ENCODE measurements at places on chromosomes 3 and 15.

- DNase-seq: no peak
These were observed 72.0 kb upstream of the LSAMP start for GRCh38 chr3:116517308-116517707.

GRCh38 chr15:58707397-58707796 lies 42.1 kb downstream of the ADAM10 start:
- DNase-seq: no peak

- no peak for DNase-seq
These were observed 394.2 kb upstream of the CBLB start for GRCh38 chr3:106263011-106263410.

GRCh38 chr3:117567382-117567781 lies 857.8 kb downstream of the TUSC7 start:
- DNase-seq: no peak

GRCh38 chr3:151276687-151277042 lies 1.7 kb downstream of the P2RY14 start:
- DNase-seq: no peak
